Endothelial cell of umbilical vein (primary cell): ENCODE measurements at places on chromosomes 4 and X. TPM values are rescaled to one million over a fixed set of nuclear protein-coding genes. Genes with fewer than 3 reads are reported as not detected.

GRCh38 chrX:119708936-119709335 lies 16.0 kb upstream of the SEPTIN6 start:
- no peak for DNase-seq

GRCh38 chr4:24121395-24122175 lies 231.7 kb upstream of the PPARGC1A start:
- no peak for DNase-seq

- DNase-seq = no peak
Observed at GRCh38 chrX:72027024-72027913, 104.4 kb downstream of the RTL5 start.

GRCh38 chrX:13159886-13160285 lies 115.5 kb upstream of the FAM9C start:
- DNase-seq = no peak

- no peak for DNase-seq
Observed at GRCh38 chr4:36198068-36198808, 46.1 kb downstream of the ARAP2 start.

DNA sequence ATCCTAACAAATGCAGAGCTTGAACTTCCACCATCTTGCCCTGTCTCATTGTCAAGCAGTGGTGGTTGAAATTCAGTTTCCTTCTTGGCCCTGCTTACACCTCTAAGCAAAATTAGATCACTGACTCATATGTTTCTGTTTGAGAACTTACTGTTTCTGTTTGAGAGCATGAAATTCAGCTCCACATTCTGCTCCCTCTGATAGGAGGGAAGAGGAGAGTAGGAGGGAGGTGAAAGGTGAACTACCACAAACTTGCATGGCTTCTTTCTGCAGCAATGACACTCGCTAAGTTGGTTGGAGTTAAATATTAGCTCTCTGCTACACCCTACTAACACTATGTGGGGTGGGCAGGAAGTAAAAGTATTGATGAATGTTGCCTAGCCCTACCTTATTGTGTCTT lies 117.8 kb upstream of the EDA2R start:
- DNase-seq = no peak

GRCh38 chr4:153156263-153156662 lies 48.0 kb upstream of the TRIM2 start:
- DNase-seq = no peak

- no peak for DNase-seq
Observed at GRCh38 chrX:27987862-27988646, 6.8 kb upstream of the DCAF8L1 start.

DNA sequence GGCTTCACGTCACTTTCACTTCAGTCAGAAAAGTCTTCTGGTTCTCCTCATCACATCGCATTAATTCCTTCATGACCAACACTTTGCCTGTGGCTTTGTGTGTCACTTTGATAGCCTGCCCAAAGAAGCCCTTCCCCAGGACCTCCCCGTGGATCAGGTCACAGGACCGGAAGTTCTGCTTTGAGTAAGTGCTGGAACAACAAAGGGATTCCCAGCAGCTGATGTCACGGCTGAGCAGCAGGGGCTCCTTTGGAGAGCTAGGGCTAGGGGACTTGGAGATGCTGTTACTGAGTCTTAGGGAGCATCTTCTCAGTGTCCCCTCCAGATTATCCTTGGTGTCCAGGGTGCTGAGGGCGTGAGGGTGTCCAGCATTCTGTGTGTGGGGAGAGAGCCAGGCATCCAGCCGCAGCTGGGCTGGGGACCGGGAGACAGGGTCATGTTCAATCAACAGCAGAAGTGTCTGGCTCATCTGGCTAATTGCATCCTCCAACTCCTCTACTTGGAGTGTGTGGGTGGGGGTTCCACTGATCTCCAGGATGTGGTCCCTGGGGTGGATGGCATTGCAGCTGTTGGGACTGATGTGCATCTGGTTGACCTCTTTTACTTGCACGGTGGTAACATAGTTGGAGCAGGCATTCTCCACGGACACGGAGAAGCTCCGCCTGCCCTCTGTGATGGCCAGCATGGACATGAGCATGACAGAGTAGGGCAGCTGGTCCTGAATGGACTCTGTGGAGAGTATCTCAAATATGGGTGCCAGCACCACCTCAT lies 39.2 kb upstream of the ARHGAP6 start:
- no peak for DNase-seq

GRCh38 chr4:185456131-185456530 lies 15.4 kb downstream of the CCDC110 start:
- DNase-seq = no peak

GRCh38 chr4:161247831-161248230 lies 916.0 kb downstream of the FSTL5 start:
- DNase-seq = no peak

- no peak for DNase-seq
Observed at GRCh38 chr4:139599076-139599475, 43.1 kb upstream of the SETD7 start.

GRCh38 chrX:10048076-10048475 lies 80.9 kb downstream of the CLDN34 start:
- peak; percentile 50 for DNase-seq

GRCh38 chrX:7904562-7904961 lies 22.7 kb downstream of the PNPLA4 start:
- DNase-seq = no peak

- DNase-seq = no peak
Observed at GRCh38 chrX:54494166-54494988, 1.7 kb downstream of the FGD1 start.

GRCh38 chr4:93865650-93866049 lies 37.1 kb downstream of the ATOH1 start:
- no peak for DNase-seq

DNA sequence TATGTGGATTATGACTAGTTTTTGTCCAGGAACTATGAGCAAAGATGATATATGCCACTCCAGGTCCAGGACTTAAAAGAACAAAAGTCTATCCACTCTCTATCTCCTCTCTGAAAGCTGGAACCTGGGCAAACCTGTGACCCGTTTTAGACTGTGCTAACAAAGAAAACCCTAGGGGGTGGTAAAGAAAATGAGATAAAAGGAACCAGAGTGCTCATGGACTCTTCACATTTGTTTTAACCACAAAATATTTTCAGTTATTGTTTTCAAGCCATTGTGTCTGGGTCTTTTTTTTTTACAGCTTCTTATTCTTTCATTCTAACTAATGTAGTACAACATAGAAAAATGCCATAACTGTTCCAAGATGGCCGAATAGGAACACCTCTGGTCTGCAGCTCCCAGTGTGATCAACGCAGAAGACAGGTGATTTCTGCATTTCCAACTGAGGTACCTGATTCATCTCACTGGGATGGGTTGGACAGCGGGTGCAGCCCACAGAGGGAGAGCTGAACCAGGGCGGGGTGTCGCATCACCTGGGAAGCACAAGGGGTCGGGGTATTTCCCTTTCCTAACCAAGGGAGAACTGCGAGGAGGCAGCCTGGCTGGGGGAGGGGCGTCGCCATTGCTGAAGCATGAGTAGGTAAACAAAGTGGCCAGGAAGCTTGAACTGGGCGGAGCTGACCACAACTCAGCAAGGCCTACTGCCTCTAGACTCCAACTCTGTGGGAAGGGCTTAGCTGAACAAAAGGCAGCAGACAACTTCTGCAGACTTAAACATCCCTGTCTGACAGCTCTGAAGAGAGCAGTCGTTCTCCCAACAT lies 45.1 kb downstream of the CHM start:
- no peak for DNase-seq

GRCh38 chrX:87003031-87003430 lies 514.6 kb upstream of the KLHL4 start:
- DNase-seq = no peak

DNA sequence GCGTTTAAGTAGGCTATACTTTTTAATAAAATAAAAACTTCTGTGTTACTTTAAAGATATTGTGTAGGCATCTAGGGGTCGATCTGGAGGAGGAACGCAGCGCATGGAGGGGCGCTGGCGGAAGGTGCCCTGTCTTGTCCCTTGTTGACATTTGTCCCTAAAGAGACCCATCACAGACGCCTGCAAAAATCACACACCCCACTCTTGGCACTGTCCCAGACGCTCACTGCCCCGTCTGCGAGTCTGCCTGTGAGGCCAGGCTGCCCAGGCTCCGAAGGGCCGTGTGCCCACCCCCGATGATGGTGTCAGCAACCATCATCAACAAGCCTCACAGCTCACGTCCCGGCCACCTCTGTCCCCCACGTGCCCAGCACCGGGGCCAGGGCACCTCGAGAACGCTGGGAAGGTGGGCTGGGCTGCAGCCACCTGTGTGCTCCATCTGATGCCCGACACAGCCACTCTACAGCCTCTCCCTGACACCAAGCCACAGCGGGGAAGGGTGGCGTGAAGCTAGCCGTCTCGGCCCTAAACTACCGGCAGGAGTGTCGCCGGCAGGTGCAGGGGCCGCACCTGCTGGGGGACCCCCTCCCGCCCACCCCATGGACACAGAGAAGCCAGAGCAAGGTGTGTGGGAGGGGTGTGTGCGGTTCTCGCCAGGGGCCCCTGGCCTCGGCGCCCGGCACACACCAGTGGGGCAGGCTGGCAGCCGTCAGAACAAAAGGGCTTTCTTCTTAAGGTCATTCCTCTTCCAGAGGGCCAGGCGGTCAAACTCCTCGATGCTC lies 26.8 kb upstream of the AFAP1 start:
- no peak for DNase-seq

GRCh38 chr4:89572224-89572858 lies 264.6 kb downstream of the SNCA start:
- peak; percentile 89 for DNase-seq

DNA sequence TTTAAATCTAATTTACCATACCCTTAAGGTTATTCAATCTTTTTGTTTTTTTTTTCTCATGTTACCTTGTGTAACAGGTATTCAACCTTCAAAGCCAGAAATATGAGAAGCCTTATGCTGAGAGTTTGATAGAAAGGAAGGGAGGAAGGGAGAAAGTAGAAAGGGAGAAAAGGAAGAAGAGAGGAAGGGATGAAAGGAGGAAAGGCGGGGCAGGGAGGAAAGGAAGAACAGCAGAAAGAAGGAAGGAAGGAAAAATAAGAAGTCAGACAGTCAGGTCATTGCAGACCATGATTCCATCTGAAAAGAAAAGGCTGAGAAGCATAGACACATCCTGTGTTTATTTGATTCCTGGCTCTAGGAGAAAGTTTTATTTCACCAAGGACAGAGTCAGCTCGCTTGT lies 30.9 kb downstream of the RTL9 start:
- no peak for DNase-seq

GRCh38 chr4:95606739-95607138 lies 58.0 kb upstream of the UNC5C start:
- DNase-seq = no peak

DNA sequence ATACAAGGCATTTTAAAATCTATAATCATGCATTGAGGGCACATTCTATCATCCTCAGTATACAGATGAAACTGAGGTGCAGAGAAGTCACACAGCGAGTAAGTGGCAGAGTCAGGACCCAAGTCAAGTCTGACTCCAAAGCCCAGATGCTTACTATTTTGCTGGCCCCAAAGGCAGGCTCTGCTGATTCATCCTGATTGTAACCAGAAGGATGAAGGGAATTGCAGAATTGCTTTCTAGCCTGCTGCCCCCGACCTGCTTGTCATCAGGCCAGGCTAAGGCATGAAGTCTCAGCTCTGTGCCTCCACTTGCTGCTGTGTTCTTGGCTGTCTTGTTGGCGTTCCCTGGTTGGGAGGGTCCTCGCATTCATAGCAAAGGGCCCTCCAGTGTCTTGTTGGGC lies 62.7 kb downstream of the SLC9A6 start:
- DNase-seq = no peak

The TRIM75 gene
- total RNA-seq = not detected in 2 replicates

The ADGRG2 gene
- not detected in 2 replicates for total RNA-seq

The CT83 gene
- total RNA-seq = not detected in 2 replicates

The MMRN1 gene
- 318 and 414 TPM in 2 replicates for total RNA-seq

The SOD3 gene
- total RNA-seq = not detected in 2 replicates

The FAM47B gene
- total RNA-seq = not detected in 2 replicates

The PARM1 gene
- not detected in 2 replicates for total RNA-seq

The NOX1 gene
- total RNA-seq = not detected in 2 replicates

The UGT2B10 gene
- total RNA-seq = not detected in 2 replicates

The STS gene
- 3.6 and 4.9 TPM in 2 replicates for total RNA-seq

The IL13RA2 gene
- not detected in 2 replicates for total RNA-seq

The GLRB gene
- total RNA-seq = 5.7 and 6.2 TPM in 2 replicates
